HFFc6 (cell line): ENCODE measurements at places on chromosomes 7 and 10. TPM values are rescaled to one million over a fixed set of nuclear protein-coding genes. Genes with fewer than 3 reads are reported as not detected.

Gene HOXA2
- total RNA-seq: 0.17 TPM in 1 of 3 replicates, not detected in the others

DNA sequence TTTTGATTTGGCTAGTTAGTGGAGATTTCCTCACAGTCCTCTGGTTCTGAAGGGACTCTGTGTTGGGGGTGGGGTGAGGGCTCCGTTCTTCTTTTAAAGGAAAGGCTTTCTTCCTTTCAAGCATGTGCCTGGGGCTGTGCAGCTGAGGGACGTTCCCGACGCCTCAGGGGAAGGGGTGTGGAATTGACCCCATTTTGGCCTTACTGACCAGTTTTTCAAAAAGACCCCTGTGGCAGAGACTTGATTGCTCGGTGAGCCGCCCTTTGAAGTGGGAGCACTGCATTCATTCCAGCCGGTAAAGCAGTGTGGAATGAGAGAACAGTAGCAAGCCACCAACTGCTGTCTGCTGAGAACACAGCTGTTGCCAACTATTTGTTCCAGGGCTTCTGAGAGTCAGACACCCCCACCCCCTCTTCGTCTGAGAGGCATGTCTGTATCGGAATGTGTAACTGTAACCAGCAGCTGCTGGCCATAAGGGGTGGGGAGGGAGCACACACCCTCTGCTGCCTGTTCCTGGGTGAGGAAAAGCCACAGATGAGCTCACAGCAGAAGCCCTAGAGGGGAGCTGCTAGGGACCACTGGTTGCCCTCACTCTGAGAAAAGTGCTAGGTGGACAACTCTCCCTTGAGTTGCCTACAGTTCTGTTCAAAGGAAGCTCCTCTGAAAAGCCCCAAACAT, 33.2 kb downstream of the WBP1L start:
- H3K36me3 ChIP-seq: peaks cover 19% of the 10 kb centered on the region; the same call in 1 of the 2 replicates
- peak overlapping the region; percentile 79 for H3K27ac ChIP-seq
- DNase-seq: peak; percentile 93
- H3K4me3 ChIP-seq: peak overlapping the region; percentile 81
- H3K4me1 ChIP-seq: peaks cover 89% of the 10 kb centered on the region
- peaks cover 2% of the 10 kb centered on the region; the same call in 1 of the 2 replicates for H3K27me3 ChIP-seq

Gene FBXL13
- 0.43 to 0.90 TPM (median 0.84 TPM) in 3 replicates for total RNA-seq

Gene OR2AE1
- not detected in 3 replicates for total RNA-seq

DNA sequence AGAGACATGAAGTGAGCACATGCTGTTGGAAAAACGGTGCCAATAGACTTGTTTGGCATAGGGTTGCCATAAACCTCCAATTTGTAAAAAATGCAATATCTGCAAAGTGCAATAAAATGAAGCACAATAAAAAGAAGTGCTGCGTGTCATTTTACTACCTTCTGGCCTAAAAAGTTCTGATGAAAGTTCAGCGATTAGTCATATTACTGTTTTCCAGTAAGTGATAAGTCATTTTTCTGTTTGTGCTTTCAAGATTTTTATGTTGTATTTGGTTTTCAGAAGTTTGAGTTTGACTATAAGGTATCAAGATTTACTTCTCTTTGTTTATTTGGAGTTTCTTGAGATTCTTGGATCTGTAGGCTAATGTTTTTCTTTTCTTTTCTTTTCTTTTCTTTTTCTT, 16.8 kb downstream of the AOAH start:
- H3K4me1 ChIP-seq: no peaks in the 10 kb centered on the region
- H3K4me3 ChIP-seq: no peak overlapping the region
- H3K27me3 ChIP-seq: no peaks in the 10 kb centered on the region; the same call in 1 of the 2 replicates
- no peak overlapping the region for H3K27ac ChIP-seq
